ENCODE measurements at places on chromosomes 16 and 17. TPM values are rescaled to one million over a fixed set of nuclear protein-coding genes. Genes with fewer than 3 reads are reported as not detected.

The PARN gene
- total RNA-seq = 9.4 TPM

- DNase-seq = no peak
Measured at GRCh38 chr16:20847550-20847949, 41.2 kb downstream of the REXO5 start.

- no peak for DNase-seq
Measured at GRCh38 chr16:86930001-86930400, 351.7 kb downstream of the FOXL1 start.

The GFER gene
- total RNA-seq = 9.0 TPM

The CFAP97D1 gene
- 0.08 TPM for total RNA-seq

DNA sequence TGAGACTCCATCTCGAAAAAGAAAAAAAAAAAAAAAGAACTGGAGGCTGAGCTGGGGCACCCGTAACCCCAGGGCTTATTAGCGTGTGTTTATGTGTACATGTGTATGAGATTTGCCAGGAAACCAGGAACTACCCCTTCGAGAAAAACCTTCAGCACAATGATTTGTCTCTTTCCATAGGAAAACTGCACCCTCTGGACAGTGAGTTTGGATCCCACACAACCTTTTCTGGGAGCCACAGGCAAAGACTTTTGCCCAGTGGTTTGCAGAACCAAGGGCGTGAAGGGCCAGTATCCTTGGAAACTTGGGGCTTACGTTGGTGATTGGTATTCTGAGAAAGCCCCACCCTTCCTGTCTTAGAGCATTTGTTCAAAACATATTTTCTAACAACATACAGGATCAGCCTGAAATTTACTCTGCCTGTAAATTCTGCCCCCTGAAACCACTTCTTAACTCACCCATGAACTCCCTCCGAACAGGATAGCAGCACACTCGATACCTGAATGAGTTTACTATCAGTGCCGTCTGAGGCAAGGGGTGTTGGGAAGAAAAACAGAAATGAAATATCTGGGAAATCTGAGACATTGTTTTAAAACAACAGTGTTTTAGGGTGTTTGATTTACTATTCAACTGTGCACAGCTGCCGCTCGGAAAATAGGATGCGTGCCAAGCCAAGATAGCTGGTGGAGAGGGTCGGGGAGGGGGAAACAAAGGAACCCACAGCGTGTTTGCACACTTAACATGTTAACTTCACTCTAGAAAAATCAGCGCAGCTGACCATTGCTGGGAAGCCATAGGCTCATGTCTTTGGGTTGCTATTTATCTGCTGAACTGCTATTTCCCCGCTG lies 40.2 kb upstream of the MAF start:
- DNase-seq = no peak

The TP53TG3F gene
- not detected for total RNA-seq

GRCh38 chr16:73418691-73419090 lies 370.8 kb upstream of the ZFHX3 start:
- DNase-seq = no peak

- DNase-seq = peak; percentile 97
Measured at GRCh38 chr17:79074649-79075445, at the start of gene ENGASE. Gene ENGASE (plus strand): TSS chr17:79074824. CDS start chr17:79074945, 121 bp downstream.

- DNase-seq = no peak
Measured at GRCh38 chr16:57039148-57039812, 49.9 kb downstream of the NLRC5 start.

GRCh38 chr17:14091367-14091766 lies 22.1 kb downstream of the COX10 start:
- no peak for DNase-seq

GRCh38 chr17:10628756-10629155 lies 28.4 kb downstream of the MYH3 start:
- no peak for DNase-seq

- DNase-seq = no peak
Measured at GRCh38 chr17:62892870-62893338, 73.1 kb upstream of the TANC2 start.

The SDF2 gene
- total RNA-seq = 24.1 TPM

DNA sequence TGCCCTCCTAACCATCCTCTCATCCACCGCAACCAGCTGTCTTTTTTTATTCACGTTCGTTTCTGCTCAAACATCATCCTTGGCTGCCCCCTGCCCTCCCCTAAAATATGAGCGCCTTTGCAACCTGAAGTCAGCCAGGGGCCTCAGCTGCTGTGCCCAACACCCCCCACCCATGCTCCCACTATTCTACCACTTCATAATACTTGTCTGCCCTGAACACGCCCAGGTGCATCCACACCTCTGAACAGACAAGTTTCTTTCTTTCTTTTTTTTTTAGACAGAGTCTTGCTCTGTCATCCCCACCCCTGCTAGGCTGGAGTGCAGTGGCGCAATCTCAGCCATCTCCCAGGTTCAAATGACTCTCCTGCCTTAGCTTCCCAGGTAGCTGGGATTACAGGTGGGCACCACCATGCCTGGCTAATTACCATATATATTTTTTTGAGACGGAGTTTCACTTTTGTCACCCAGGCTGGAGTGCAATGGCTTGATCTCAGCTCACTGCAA lies 26.9 kb downstream of the CEP295NL start:
- DNase-seq = no peak

The ARHGAP44 gene
- 0.14 TPM for total RNA-seq

DNA sequence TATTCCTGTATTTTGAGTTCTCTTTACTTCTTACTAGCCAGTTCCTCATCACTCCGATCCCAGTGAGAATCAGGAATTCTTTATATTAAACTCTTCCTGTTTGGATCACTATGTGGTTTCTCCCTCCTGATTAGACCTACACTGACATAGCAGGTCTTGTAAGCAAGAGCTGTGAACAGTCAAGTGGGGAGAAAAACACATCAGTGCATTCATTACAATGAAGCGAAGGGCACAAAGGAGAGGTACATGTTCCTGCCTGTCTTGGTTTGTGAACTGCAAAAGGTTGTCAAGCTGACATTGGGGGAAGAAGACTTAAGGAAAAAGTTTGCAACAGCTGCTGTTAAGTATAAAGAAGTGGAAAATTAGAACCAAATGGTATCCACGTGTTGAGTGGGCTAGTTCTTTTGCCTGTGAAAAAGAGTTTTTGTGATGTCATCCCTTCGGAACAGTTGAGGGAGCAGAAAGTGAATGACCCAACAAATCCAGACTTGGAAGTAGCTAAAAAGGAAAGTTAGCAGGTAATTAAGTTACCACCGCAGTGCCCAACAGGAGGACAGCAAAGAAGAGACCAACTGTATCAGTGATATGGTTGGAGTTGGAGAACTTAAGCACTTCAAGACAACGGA lies 23.0 kb upstream of the TRIM25 start:
- DNase-seq = no peak

The CCDC92B gene
- total RNA-seq = not detected

GRCh38 chr17:45423975-45424335 lies 8.7 kb downstream of the ARHGAP27 start:
- DNase-seq = no peak

DNA sequence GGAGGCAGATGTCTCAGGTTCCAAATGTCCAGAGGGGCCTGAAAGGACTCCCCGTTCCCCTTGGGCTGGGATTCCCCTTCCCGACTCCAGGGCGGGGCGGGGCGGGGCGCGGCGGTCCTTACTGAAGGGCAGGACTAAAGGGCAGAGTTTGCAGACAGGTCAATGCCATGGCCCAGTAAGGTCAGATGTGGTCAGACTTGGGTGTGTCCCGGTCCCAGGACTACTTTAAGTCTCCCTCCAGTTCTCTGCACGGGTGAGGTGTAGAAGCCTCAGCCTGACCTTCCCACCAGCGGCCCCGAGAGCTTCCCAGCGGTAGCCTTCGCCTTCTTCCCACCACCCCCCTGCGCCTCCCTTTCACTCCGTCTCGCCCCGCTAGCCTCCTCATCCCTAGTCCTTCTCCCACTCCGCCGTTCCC lies 532 bp downstream of the KDM6B start:
- DNase-seq = peak; percentile 63

The SNX20 gene
- total RNA-seq = 1.3 TPM

DNA sequence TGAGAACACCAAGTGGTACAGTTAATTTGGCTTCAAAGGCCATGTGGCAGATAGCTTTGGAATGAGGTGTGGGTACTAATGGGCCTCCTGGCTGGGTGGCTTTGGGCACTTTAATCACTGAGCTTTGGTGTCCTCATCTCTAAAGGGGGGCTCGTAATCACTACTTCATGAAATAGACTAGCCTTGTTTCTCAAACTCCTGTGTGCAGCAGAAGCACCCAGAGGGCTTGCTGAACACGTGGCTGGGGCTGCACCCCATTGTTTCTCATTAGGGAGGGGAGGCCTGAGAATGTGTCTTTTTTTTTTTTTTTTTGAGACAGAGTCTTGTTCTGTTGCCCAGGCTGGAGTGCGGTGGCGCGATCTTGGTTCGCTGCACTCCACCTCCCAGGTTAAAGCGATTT lies 5.8 kb downstream of the EPN2 start:
- DNase-seq = no peak

DNA sequence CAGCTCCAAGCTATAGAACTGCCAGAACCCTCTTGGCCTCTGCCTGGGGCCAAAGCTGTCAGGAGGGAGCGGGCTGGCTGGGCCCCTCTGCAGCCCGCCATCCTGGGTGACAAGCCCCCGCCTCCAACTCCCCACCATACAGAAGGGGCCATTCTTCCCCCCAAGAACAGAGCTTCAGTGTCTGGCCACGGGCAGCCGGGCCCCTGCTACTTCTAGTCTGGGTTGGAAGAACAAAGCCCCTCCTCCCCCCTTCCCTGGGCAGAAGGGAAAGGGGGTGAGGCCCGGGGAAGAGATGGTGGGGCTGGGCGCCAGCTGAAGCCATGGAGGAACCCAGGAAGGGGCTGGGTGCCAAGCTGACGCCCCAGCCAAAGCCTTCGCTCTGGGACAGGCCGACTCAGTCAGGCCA lies 9.0 kb downstream of the NAT9 start:
- DNase-seq = no peak

The EVPLL gene
- total RNA-seq = 1.0 TPM

- DNase-seq = no peak
Measured at GRCh38 chr16:19783363-19784182, 65.5 kb downstream of the IQCK start.

DNA sequence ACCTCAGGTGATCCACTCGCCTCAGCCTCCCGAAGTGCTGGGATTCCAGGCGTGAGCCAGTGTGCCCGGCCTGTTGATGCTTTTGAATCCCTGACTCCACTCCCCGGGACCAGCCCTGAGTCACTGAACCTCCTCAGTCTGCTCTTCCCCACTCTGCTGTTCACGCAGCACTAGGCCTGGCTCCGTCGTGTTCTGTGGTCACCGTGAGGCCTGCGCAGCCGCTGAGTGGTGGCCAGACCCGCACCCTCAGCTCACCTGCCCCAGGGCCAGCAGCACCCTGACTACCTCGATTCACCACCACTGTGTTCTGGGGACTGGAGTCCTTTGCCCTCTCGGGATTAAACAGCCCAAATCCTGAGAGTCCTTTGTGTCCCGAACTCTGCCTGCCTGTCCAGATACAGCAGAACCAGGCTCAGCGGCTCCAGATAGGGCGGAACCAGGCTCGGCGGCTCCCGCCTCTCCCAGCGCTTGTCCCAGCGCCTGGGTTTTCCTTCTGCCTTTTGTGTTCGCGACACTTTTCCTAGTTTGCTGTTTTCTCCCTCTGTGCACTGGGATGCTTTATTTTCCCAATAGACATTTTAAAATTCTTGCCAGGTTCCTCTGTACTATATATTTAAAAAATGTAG lies 58.6 kb upstream of the ENDOV start:
- no peak for DNase-seq

DNA sequence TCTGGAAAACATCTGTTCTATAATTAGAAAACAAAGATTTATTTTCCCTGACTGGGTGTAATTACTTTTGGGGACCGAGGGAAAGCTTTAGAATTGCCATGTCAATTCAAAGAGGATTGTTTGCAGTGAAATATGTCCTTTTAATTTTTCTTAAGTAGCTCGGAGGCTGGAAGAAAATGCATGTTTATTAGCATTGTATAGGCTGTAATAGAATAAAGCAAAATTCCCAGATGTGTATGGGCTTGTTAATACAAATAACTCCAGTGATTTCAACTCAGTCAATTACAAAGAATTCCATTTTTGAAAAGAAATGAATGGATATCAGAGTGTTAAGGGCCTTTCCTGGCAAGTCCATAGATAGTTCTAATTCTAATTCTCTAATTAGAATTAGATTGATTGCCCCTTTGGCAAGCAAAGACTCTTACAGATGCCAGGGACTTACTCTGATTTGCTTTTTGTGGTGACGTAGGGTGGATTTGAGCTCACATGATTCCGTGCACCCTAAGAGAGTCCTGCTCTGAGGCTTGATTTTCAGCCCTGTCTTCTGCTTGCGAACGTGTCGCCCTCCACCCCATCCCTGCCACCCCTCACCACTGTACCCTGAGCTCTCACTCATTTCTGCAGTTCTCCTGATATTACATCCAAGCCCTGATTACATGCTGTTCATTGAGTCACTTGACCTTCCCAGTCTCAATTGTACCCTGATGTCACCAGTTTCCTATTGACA lies 70.0 kb upstream of the FAM20A start:
- DNase-seq = no peak

DNA sequence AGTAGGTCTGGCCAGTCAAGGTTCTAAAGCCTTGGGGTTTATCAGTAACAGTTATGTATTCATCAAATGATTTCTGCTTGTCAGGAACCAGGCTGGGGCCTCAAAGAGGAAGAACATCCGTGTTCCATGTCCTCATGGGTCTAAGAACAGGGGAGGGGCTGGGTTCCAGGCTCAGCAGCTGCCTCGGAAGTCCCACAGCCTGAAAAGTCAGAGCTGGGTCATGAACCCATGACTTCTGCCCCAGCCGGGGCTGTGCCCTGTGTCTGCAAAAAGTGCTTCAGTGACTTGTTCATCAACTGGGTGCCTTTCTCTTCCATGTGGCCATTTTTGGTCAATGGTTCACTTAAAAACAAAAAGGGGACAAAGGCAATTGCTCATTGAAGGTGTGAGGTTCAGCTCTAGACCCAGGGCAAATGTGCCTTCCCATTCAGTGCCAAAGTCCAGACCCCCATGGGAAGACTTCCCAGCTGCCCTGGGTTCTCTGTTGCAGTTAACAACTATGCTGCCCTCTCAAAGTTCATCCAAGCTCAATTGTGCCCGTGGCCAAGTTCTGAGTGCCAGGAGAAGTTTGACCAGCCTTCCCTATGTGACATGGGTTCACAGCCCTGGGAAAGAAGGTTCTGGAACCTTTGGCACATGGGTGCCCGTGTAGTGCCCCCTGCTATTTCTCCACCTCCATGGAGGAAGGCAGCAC lies 18.5 kb downstream of the TBKBP1 start:
- no peak for DNase-seq

Data from liver (tissue), 10 donors.